MV-4-11 (cell line): ENCODE measurements at places on chromosomes 13 and 19.
A peak's percentile ranks its signal among the peaks of the same experiment; 100 is the strongest.

- DNase-seq, result no peak
Measured at GRCh38 chr13:99926014-99926731, 45.4 kb downstream of the ZIC5 start.

GRCh38 chr13:112143753-112144615 lies 77.0 kb downstream of the SOX1 start:
- no peak for DNase-seq

GRCh38 chr13:112182846-112183531 lies 116.0 kb downstream of the SOX1 start:
- peak; percentile 94 for DNase-seq

GRCh38 chr13:39298951-39299350 lies 260.7 kb downstream of the NHLRC3 start:
- no peak for DNase-seq

DNA sequence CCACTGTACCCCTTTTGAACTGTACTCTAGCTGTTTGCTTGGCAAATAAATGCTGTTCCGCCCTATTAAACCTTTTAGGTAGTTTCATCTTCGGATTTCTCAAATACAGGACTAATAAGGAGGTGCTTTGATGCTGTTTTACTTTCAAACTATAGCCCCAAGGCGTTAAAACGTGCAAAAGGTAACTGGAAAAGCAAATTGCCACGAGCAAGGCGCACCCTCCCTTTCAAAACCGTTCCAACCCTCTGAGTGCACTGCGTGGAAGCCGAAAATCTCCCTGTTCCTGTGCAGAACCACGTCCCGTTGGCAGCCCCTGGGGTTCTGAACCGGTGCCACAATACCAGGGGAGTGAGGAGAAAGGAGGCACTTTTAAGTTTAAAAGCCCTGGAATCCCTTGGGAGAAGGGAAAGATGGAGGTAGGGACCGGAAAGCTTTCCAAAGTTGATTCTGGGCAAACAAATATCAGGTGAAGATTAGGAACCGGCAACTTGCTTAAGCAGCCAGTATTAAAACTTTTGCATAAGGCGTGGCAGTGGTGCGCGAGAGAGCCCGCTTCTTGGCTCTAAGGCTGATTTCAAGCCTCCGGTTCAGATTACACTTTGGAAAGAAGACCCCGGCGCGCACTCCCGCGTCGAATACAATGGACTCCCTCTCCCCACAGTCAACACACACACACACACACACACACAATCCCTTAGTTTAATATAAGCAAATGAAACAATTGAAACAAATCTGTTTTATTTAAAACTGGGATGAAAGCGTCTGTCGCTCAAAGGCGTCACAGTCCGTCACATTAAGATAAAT lies 9.5 kb downstream of the POU4F1 start:
- no peak for DNase-seq

- no peak for DNase-seq
Measured at GRCh38 chr19:29596080-29596727, 9.9 kb upstream of the POP4 start.

- peak; percentile 78 for DNase-seq
Measured at GRCh38 chr19:38655148-38655824, 7.8 kb downstream of the ACTN4 start.

- no peak for DNase-seq
Measured at GRCh38 chr19:3978145-3978544, 7.1 kb downstream of the EEF2 start.

DNA sequence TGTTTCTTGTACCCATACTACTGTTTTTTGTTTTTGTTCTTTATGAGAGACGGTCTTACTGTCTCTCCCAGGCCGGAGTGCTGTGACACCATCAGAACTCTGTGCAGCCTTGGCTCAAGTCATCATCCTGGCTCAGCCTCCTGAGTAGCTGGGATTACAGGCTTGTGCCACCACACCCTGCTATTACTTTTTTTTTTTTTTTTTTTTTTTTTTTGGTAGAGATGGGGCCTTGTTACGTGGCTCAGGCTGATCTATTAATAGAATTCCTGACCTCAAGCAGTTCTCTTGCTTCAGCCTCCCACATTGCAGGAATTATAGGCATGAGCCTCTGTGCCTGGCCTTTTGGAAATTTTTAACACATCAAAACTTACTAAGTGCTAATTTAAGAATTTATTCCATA lies 2.9 kb upstream of the ZNF304 start:
- DNase-seq, result no peak

DNA sequence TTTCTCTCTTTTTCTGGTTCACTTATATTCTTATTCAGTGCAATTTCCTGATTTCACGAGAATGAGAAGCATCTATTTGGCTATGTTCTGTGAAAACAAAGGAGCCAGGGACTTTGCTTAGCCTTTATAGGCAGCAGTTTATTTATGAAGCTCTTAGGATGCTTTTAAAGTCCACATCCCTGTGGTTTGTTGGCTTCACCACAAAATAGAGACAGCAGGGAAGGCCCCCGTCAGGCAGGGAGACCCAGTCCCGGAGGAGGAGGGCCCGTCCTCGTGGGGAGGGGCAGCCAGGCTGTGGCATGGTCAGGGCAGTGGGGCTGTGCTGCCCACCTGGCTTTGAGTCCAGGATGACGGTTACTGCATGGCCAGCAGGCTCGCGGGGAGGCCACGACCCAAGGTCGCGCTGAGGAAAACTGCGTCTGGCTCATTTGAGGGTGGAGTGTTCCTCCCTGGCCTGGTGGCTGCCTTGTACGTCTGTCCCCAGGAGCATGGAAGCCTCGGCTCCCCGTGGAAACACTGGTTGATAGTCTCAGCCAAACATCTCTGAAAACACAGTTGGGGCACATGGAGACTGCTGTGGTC lies 92.7 kb downstream of the ATP11A start:
- no peak for DNase-seq

- peak; percentile 46 for DNase-seq
Measured at GRCh38 chr13:40777166-40777808, 6.3 kb upstream of the MRPS31 start.

GRCh38 chr19:45641274-45642105 lies 2.3 kb upstream of the EML2 start:
- peak; percentile 99 for DNase-seq

- DNase-seq, result no peak
Measured at GRCh38 chr13:40878823-40879222, 89.4 kb downstream of the SLC25A15 start.

GRCh38 chr19:30441011-30441410 lies 68.8 kb downstream of the ZNF536 start:
- DNase-seq, result no peak

- peak; percentile 83 for DNase-seq
Measured at GRCh38 chr13:40626561-40626960, 39.9 kb downstream of the FOXO1 start.

DNA sequence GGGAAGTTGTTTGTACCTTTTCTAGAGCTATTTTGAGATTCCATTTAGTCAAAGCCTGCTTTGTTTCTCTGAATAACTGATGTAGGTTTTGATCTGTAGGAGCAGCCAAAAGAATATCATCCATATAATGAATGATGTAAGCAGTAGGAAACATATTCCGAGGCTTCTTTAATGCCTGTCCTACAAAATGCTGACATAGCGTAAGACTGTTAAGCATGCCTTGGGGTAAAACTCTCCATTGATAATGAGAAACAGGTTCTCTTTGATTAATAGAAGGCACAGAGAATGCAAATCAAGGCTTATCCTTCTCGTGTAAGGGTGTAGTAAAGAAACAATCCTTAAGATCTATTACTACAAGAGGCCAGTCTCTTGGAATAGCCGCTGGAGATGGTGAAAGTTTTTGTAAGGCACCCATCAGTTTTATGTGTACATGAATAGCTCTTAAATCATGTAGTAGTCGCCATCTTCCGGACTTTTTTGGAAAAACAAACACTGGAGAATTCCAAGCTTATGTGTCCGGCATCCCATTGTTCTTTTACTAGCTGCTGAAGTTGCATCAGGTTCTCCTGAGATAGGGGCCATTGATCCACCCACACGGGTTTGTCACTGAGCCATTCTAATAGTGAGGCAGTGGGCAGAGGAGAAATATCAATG lies 13.5 kb downstream of the FPR3 start:
- DNase-seq, result no peak

DNA sequence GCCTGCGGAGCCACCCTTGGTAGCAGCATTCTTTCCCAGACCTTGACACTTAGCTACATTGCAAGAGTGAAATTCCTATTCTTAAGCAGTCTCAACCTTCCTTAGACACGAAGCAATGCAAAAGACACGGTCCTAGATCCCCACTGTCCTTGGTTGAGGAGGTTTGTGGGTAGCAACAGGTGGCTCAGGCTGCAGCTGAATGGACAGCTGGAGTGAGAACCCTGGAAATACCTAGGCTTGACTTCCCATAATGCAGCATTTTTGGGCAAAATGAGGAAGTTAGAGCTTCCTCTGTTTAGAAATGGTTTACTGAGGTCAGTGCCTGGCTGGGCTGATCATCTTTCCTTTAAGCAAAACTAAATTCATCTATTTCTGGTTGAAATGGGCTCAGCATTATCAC lies 296.6 kb downstream of the RFC3 start:
- DNase-seq, result peak; percentile 44

- DNase-seq, result no peak
Measured at GRCh38 chr13:24173795-24174194, 13.3 kb downstream of the SPATA13 start.

DNA sequence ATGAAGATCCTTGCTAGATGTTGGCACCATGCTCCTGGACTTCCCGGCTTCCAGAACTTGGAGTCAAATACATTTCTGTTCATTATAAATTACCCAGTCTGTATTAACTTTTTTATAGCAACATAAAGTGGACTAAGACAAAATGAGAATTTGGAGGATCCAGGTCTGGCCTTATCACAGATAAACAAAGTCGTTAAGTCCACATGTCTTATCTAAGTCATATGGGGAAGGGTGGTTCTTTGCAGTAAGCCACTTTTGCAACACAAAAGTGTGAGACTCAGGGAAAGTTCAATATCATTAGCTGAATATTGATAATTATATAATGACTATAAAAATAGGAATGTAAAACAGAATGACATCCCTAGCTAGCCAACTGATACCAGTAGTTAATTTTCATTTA lies 91.6 kb upstream of the SIAH3 start:
- DNase-seq, result no peak

DNA sequence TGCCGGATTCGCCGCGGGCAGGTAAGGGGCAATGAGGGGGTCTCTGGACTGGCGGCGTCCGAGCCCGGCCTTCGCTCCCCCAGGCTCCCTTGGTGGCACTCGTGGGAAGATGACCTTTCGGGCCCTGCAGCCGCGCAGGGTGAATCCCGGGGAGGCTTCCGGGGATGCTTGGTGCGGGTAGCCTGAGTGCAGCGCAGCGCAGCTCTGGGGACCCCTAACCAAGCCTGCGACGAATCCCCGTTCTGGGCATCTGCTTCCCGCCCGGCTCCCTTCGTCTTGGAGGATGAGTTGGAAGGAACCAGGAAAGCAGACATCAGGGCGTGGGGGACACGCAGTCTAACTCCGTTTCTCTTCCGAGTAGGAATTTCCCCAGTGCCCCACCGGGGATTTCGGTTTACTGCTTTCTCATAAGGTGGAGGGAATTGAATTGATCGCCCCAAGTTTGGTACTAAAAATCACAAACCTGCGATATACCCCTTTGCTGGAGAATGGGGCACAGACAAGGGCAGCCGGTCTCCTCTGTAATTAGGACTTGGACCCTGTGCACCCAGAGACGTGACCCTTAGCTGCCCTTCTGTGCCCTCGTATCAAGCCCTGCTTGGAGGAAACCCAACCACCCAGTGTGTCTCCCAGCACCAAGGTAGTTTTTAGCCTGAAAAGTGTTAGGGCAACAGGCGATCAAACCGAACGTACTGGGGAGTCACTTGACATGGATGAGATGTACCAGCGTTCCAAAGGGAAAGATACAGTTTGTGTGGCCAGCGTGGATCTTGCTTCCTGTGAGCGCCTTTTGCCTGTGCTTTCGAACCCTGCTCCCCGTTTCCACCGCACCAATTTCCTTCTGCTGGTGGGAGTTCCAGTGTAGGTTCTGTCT lies 1.0 kb downstream of the GPC5 start:
- DNase-seq, result no peak

- DNase-seq, result no peak
Measured at GRCh38 chr19:7417671-7418324, 69.1 kb downstream of the ARHGEF18 start.

DNA sequence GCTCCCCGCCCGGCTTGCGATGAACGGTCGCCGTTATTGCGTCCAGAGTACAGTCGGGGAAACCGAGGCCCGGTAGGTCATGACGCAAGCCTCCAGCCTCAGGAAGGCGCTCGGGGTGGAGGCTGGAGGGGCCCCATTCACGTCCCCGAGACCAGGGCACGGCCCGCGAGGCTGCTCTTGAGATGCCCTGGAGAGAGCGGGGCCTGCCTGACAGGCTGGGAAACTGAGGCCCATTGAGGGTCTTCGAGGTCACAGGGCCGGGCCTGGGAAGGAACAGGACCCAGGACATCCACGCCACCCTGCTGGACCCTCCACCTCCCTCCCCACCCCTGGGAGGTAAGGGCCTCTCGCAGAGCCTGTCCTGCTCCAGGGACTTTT lies 367 bp downstream of the NDUFS7 start:
- no peak for DNase-seq

DNA sequence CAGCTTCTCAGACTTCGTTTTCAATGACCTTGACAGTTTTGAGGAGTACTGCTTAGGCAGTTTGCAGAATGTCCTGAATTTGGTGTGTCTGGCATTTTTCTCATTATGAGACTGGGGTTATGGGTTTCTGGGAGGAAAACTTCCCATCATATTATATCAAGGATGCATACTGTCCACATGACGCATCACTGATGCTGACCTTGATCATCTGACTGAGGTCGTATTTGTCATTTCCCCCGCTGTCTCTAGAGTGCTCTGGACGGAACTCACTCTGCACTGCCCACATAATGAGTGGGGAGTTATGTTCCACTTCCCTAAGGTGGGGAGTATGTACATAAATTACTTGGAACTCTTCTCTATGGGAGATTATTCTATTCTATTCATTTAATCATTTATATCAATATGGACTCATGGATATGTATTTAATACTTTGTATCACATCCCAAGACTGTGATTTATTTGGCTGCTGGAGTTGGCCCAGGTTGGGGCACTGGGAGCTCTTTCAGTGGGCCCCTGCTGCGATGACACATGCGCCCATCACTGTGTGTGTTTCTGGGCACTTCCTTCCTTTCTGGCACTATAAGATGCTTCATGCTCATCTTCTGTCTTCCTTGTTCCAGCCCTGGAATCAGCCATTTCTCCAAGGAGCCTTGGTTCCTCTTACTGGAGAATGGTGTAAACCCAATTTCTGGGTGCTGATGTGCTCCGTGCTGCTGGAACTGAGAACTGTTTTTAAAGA lies 138.6 kb downstream of the MIPEP start:
- DNase-seq, result no peak

DNA sequence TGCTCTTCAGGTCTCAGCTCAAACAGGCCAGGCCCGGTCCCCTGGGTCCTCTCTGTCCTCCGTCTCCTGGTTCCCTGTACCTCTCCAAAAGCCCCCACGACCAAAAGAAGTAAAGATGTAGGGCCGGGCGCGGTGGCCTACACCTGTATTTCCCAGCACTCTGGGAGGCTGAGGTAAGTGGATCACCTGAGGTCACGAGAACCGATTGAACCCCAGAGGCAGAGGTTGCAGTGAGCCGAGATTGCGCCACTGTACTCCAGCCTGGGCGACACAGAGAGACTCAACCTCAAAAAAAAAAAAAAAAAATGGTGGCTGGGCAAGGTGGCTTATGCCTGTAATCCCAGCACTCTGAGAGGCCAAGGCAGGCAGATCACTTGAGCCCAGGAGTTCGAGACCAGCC lies 22.0 kb upstream of the BCL3 start:
- no peak for DNase-seq
